ENCODE measurements at places on chromosomes 12 and 14.
A peak's percentile ranks its signal among the peaks of the same experiment; 100 is the strongest.

DNA sequence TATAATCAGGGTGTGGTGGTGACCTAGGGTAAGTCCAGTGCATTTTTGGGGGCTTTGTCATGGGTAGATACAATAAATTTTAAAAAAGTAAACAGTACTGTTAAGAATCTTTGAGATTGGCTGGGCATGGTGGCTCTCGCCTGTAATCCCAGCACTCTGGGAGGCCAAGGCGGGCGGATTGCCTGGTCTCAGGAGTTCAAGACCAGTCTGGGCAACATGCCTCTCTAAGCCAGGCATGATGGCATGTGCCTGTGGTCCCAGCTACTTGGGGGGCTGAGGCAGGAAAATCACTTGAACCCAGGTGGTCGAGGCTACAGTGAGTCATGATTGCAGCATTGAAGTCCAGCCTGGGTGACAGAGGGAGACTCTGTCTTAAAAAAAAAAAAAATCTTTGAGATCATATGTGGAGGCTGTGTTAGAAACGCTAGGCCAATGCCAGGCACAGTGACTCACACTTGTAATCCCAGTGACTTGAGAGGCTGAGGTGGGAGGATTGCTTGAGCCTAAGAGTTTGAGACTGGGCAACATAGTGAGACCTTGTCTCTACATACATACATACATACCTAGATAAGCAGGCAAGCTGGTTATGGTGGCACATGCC, 67.7 kb downstream of the PRKCH start:
- DNase-seq, result no peak

GRCh38 chr12:6378709-6379472, 3.5 kb upstream of the SCNN1A start:
- DNase-seq, result no peak

- DNase-seq, result peak; percentile 45
Measured at GRCh38 chr14:103561381-103562178, 877 bp downstream of the BAG5 start.

GRCh38 chr12:57836442-57837375, 9.8 kb downstream of the CTDSP2 start:
- DNase-seq, result peak; percentile 23

DNA sequence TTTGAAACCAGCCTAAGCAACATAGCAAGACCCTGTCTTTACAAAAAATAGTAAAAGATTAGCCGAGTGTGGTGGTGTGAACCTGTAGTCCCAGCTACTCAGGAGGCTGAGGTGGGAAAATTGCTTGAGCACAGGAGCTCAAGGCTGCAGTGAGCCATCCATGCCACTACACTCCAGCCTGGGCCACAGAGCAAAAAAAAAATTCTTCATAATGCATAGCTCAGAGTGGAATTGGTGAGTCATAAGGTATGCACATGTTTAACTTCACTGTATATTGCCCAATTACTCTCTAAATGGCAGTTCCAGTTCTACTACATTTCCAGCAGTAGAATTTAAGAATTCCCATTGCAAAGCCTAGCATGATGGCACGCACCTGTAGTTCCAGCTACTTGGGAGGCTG, 26.8 kb upstream of the CLIP1 start:
- DNase-seq, result peak; percentile 12

DNA sequence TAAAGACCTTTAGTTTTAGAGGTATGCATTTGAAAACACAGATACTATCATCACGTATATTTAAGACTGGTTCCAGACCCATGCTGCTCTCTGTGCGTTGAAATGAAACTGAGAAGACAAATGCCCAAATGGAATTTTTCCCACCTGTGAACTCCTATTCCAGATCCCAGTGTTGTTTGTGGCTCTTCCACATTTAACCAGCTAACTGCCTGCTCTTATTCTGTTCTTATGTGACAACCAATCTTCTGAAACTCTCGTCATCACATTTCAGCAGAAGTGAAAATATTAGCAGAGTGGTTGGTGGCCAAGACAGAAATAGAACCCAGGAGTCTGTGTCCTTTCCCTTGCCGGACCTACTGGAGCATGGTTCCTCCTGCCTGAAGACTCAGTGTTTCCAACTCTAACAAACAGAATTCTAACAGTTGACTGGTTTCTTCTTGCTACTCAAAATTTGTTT, 460.2 kb downstream of the RAD51B start:
- no peak for DNase-seq
